ACHN (cell line): ENCODE measurements at places on chromosomes 2 and 18.

- DNase-seq: no peak
Measured at GRCh38 chr2:127884436-127884835, 1.3 kb downstream of the AMMECR1L start.

- DNase-seq: no peak
Measured at GRCh38 chr2:206832873-206833272, 67.5 kb downstream of the FASTKD2 start.

GRCh38 chr2:201830666-201831065 lies 24.3 kb downstream of the CDK15 start:
- DNase-seq: no peak

DNA sequence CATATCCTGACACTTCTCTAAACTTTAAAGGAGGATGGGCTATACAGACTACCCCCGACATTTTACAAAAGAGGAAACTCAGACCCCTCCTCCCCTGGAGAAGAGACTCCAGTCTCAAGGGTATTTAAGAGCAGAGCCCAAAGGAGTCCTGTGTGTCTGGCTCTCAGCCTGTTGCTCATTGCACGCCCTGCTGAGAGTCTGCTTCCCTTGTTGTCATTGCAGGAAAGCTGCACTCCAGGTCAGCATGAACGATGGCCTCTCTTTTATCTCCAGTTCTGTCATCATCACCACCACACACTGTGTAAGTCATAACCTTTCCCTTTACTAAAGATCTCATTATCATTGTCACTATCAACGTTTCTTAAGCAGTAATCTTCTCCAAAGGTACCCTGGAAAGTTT lies 111.4 kb downstream of the ANTXR1 start:
- no peak for DNase-seq

DNA sequence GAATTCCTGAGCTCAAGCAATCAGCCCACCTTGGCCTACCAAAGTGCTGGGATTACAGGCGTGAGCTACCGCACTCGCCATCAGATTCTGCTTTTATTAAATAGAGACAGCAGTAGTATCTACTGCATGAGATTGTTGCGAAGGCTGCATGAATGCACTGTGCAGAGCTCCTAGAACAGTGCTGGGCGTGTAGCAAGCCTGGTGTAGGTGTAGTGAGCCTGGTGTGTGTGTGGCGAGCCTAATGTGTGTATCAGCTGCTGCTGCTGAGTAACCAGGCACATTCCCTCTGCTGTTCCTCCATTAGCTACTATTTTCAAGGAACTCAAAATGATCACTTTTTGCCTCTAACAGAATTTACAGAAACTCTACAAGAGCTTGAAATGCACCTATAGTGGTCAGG lies 57.6 kb downstream of the PTPRM start:
- no peak for DNase-seq
